ENCODE measurements at places on chromosomes 6 and 20.

- DNase-seq, result no peak
Observed at GRCh38 chr20:5770987-5771318, 20.8 kb downstream of the SHLD1 start.

GRCh38 chr20:20230741-20231140 is 137.2 kb upstream of the INSM1 start:
- no peak for DNase-seq

DNA sequence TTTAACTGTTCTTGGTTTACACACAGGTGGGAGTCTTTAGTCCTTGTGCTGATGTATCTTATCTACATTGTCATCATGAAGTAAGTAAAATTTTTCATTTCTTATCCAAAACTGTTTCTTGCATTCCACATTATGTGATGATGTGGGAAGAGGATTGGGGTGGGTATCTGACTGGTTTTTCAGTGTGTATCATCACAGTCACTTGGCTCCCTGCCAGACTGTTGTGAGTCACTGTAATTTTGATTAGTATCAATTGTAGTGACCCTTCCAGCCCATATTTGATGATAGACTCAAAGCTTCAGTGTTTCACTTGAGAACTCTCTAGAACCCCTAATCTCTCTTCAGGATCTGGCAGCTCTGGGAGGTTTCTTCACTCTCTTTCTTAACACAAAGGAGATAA is 84.5 kb upstream of the RIN2 start:
- DNase-seq, result no peak

DNA sequence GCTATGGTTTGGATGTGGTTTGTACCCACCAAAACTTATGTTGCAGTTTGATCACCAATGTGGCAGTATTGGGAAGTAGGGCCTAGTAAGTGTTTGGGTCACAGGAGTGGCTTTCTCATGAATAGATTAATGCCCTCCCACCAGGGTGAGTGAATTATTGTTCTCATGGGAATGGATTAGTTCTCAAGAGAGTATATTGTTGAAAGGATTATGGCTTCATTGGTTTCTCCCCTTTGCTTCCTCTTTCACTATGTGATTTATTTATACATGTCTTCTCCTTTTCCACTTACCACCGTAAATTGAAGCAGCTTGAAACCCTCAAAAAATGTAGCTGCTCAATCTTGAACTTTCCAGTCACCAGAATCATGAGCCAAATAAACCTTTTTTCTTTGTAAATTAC is 10.8 kb downstream of the UFL1 start:
- DNase-seq, result no peak

Data from stimulated activated CD4-positive, alpha-beta T cell treated with anti-CD3 and anti-CD28 coated beads, Interleukin-4, amount 100 ng/mL, for 4 hours (primary cell).